ENCODE measurements at places on chromosomes 13 and 19.

DNA sequence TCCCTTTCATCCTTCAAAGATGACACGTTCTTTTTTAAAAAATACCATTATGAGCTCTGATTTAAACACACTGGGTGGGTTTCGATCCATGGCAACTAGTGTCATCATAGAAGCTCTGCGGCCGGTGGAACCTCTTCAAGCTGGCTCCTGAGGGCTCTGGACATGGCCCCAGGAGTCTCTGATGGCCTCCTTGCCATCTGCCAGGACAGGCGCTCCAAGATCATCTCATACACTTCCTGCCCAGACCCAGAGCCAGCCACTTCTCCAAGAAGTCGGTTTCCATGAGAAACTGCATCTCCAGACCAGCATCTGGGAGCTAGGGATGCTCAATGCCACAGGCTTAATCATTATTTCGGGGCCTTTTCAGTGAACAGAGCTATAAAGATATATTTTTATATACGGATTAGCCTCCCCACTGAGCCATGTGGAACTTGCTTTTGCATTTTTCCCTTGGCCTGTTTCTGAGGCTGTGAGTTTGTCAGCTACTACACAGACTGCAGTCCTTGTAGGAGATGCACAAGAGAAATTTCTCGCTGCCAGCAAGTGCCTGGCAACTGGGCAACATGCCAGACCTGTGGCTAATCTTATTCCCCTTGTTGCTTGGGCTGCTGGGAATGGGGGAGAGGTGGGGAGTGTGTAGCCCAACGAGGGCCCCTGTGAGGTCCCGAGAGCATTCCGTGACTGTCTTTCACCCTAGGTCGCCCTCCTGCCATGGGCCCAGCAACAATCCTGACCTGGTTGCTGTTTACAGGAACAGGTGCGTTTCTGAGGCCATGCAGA, 15.9 kb downstream of the SUGP1 start:
- DNase-seq = no peak

GRCh38 chr19:30277941-30278881, 94.0 kb upstream of the ZNF536 start:
- no peak for DNase-seq

DNA sequence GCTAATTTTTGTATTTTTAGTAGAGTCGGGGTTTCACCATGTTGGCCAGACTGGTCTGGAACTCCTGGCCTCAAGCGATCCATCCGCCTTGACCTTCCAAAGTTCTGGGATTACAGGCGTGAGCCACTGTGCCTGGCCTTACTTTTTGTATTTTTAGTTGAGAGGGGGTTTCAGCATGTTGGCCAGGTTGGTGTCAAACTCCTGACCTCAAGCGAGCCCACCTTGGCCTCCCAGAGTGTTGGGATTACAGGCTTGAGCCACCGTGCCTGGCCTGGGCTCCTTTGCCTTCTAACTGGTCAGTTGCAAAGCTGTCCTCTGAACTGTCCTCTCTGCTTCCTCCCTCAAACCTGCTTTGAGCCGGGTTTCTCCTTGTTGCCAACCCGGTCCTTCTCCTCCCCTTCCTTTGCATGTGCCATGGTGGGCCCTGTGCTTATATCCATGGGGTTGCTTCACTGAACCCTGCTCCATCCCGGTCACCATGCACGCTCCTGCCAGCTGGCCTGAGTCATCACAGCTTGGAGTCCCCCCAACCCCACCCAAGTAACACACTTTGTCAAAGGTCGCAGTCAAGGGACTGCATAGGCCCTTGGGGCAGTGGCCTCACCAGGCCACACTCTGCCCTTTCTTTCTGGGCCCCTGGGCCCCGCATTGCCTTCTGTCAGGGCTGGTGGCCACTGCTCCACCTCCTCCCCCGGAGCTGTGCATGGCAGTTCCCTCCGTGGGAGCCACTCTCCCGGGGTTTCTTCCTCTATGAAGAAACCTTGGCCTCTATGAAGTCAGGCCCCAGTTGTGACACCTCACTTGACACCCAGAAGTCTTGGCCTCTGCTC, 21.2 kb downstream of the WTIP start:
- no peak for DNase-seq

DNA sequence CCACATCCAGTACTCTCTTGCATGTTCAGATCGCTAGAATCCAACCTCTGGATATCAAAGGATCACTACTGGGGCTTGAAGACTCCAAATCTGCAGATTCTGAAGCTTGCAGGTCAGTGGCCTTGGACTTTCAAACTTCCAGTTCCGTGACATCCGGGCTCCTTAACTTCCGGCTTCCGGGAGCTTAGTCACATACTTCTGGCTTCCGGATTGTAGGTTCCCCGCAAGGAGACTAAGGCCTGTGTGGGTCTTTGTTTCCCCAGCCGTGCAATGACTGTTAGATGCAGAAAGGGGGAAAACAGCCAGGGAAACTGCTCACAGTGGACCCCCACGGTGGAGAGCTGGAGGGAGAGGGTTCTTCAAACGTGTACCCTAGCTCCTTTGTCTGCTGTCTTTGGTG, 41.4 kb downstream of the ZNF333 start:
- no peak for DNase-seq

- no peak for DNase-seq
These were observed 1198.3 kb downstream of the OLFM4 start for GRCh38 chr13:54226876-54227275.
